Hematopoietic multipotent progenitor cell treated with erythropoietin and hydrocortisone succinate and interleukin-3 and kit ligand, for 8 days (in vitro differentiated cells): ENCODE measurements at places on chromosomes 11 and 22.

DNA sequence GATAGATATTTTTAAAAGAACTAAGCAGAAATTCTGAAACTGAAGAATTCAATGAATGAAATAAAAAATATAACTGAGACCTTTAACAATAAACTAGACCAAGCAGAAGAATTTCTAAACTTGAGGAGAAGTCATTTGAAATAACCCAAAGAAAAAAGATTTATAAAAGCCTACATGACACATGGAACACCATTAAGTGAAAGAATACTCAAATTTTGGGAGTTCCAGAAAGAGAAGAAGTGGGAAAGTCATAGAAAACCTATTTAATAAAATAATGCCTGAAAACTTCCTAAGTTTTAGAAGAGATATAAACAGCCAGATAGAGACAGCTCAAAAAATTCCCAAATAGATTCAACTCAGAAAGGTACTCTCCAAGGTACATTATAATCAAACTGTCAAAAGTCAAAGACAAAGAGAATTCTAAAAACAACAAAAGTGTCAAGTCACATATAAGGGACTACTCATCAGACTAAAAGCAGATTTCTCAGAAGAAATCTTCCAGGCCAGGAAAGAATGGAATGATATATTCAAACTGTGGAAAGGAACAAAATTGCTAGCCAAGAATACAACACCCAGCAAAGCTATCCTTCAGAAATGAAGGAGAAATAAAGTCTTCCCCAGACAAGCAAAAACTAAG, 72.9 kb upstream of the GNAZ start:
- no peak for DNase-seq

GRCh38 chr22:50674606-50675552, 2.3 kb downstream of the SHANK3 start:
- DNase-seq: no peak

- DNase-seq: no peak
These were observed 239.5 kb downstream of the NTM start for GRCh38 chr11:131609921-131610320.

DNA sequence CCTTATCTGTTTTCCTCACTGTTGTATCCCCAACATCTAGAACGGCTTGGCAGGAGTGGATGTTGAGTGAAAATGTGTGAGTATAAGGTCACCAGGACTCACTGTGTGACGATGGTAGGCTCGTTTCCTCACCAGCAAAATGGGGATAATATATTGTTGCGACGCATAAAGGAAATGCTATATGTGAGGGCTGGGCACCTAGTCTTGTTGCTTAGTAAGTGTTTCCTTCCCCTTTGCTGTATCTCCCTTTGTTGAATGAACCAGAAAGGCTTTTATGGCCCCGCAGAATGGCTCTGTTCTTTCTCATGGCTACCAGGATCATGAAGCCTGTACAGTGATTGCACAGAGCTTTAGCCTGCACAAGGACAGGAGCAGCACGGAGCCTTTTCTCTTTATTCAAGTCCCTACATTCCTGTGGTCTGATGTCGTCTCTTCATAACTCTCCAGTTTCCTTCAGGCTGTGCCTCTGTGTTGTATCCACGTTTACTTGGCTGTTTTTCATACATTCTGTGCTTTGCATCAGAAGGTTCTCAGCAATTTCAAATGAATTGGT, 5.4 kb downstream of the TNRC6B start:
- DNase-seq: peak; percentile 30

DNA sequence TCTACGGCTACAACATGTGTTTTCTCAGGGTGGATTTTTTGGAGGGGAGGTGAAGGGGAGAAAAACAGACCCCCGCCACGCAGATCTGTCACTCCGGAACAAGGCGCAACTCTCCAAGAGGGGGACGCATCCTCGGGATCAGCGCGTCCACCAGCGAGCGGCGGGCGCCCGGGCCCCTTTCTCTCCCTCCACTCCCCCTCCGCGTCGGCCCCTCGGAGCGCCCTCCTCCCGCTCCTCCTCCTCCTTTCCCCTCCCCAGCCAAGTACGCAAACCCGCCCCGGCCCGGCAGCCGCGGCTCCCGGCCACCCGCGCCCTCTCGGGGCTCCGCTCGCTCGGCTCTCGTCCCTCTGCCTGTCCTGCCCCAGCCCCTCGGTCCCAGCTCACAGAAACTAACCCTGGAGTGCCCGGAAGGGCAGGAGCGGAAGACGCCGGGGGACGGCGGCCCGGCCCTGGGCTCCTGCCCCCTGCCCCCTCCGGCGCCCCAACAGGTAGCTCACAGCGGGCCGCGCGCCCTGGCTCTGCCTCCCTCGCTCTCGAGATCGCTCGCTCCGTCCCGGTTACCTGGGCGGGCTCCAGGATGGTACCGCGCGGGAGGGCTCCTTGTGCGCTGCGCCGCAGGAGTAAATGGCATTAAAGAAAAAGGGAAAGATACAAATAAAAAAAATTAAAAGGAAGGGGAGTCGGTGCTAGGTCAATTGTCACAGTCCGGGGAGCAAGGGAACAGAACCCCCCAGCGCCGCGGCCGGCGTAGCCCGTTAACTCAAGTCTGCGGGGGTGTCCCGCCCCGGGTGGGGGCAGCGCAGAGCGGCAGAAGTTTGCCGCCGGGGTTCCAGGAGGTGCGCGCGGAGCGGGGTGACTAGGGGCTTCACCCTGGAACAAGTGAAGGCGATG, 131.4 kb upstream of the C11orf58 start:
- no peak for DNase-seq

- no peak for DNase-seq
These were observed 120.9 kb downstream of the C11orf65 start for GRCh38 chr11:108346451-108346850.

DNA sequence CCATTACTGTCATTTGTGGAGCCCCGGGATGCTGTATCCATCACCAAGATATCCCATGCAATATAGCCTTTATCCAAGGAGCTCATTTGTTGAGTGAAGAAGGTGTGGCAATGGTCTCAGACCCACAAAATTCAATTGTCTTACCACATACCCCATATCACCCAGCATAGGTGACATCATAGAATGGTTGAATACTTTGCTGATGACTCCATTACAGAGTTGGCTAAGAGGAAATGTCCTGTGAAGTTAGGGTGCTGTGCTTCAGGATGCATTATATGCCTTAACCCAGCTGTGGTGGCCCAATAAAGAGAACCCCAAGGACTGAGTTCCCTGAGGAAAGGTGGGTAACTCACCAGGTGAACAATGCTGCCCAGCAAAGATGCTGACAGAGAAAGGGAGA, 113.7 kb downstream of the EFCAB6 start:
- DNase-seq: no peak

DNA sequence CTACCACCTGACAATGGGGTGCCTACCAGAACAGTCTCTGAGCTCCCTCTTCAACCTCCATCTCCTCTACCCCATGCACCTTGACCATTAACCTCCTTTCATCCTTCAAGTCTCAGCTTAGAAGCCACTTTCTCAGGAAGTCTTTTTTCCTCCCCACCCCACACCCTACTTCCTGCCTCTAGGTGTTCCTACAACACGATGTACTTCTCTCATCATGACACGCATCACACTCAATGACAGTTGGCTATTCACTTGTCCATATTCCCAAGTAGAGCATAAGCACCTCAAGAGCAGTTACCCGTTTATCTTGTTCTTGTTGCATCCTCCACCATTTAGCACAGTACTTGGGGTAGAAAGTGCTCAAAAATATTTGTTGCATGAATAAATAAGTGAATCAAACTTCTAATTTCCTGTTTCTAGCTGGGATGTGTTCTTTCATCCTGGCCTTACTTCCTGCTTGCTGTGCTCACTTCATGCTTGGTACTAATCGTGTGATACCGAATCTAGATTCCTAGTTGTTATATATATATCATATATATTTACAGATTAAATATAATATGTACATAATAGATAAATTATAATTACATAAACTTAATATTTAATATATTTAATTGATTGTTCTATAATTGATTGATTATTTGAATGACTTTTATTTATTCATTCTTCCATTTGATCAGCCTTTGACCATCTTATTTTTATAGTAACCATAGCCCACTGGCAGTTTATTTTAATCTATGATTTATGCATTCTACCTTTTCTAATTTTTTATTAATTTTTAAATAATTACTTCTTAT, 177.5 kb upstream of the TMEM45B start:
- no peak for DNase-seq

DNA sequence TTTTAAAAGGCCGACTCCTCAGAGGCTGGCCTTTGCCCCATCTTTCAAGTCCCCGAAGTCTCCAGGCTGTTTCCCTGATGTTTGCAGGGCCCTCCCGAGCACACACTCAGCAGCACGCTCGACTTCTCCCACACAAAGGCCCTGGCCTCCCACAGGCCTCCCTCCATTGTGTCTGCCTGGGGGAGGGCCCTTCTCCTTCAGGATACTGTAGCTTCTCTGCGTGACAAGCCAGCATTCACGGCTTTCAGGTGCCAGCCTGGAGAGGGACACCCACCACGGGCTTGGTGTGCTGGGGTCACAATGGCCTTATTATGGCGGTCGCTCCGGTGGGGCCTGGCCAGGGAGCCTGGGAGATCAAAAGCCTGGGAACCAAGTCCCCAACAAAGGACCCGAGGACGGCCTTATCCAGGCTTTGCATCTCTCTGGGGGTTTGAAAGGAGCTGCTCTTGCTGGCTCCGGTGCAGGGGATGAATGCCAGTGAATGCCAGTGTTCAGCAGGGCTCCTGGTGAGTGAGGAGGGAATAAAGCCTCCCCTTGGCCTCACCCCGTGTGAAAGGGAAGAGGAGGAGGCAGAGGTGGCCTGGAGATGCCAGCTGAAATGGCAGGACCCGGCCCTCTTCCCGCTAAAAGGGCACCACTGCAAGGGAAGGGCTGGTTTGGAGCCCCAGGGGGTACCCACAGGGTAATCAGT, 55.0 kb downstream of the TRAF6 start:
- no peak for DNase-seq

DNA sequence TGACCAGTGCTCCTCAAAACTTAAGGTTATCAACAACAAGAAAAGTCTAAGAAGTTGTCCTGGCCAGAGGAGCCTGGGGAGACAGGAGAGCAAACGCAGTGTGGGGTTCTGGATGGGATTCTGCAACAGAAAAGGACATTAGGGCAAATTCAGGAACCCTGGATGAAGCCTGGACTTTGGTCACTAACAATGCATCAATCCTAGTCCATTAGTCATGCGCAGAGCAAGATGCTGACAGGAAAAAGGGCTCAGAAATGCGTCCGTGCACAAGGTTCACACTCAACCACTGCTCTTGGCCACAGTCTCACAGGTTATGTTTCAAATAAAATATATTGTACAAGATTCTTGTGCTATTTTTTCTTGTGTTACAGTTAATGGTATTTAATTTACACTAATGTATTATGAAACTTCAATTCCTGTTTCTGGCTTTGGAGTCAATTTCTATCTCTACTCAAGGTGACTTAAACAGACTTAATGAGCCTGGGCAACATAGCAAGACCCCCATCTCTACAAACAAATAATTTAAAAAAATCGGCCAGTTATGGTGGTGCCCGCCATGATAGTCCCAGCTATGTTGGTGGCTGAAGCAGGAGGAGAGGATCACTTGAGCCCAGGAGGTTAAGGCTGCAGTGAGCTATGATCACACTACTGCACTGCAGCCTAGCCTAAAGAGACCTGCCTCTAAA, 13.6 kb downstream of the GNB1L start:
- DNase-seq: no peak

DNA sequence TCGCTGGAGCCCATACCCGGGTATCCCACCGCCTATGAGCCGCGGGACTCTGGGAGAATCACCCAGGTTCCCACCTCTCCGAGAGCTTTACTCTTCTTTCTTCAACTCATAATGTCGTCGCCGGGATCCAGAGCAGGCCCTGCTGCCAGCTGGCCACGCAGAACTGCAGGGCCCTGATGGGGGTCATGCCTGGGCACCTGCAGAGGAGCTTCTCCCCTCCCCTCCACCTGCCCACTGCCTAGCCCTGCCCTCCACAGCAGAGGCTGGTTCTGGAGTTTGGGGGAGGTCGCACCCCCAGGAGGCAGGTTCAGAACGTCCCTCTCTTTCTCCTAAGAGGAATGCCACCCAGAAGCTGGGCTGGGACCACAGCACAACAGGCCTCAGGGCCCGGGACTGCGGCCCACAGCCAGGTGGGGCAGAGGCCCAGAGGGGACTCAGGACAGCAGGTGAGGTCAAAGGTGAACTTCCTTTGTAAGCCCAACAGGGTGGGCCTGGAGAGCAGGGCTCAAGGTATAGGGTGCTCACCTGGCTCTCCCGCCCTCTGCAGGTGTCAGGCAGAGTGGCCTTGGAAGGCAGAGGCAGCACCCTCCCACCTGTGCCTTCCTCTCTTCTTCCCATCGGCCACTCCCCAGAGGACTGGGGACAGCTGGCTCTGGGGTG, 1.9 kb downstream of the SLC25A45 start:
- DNase-seq: no peak

- no peak for DNase-seq
These were observed 29.9 kb upstream of the PANX2 start for GRCh38 chr22:50140615-50141014.

- DNase-seq: no peak
These were observed 10.6 kb upstream of the CDC42EP1 start for GRCh38 chr22:37549704-37550059.

DNA sequence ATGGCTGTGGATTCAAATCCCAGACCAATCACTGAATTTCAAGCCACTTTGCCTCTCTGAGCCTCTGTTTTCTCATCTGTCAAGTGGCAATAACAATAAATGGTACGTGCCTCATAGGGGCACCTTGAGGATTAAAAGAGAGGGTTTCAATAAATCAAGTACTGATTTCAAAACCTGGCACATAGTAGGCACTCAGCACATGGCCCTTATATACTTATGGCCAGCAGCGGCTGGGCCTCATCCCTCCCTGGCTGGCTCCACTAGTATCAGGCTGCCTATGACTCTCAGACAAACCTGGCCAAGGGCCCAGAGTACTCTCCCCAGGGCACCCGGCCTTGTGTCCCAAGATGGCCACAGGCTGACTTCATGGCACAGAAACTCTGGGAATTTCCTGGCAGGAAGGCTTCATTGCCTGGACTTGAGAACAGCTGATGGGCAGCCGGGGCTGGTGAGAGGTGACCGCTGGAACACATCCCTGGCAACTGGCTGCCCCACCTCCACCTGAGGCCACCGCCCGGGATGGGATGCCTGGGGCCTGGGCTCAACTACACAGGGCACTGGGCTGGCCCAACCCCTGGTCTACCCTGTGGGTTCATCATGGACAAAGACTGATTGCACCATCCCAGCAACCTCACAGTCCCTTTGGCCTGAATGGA, 3.4 kb downstream of the FADS3 start:
- DNase-seq: no peak

GRCh38 chr11:26951809-26952515, 42.0 kb upstream of the FIBIN start:
- no peak for DNase-seq

DNA sequence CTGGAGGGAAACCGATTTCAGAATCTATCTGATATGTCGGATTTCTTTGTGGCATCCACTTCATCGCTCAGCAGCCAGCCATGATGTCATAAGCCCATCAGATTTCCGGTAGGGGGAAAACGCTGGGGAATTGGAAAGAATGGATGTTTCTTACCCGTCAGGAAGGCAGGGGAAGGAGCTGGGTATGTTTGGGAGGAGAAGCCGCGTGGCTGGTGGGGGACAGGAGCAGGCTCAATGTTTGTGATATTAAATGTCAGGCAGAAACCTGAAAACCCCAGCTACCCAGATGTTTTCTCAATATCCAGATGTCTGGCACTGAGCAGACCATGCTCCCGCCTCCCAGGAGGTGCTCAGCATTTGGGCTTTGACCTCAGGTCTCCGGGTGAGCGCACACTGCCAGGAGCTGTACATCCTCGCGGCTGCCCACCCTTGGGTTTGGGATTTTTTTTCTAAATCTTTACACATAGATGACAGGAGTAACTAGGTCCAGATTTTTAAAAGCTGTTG, 67.5 kb downstream of the NFAM1 start:
- no peak for DNase-seq

- no peak for DNase-seq
These were observed 57.8 kb upstream of the PSMA1 start for GRCh38 chr11:14577835-14578529.
